ENCODE measurements at places on chromosomes 5 and 9.

- no peak for DNase-seq
These were observed 417.3 kb downstream of the RAB3C start for GRCh38 chr5:59000211-59000610.

DNA sequence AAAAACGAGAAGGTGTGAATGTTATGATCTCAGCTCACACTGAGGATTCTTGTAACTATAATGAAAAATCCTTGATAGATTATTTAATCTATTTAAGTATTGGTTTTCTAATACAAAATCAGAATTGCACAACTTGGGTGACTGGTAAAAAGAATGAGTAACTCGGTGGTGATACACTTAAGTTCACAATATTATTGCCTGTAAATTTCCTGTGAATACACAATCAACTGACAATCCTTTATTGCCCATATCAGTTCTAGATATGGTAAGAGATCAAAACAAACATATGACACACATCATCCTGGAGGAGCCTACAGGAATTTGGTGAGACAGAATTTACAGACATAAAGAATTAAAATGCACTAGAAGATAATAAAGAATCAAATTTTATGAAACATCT lies 14.1 kb upstream of the LURAP1L start:
- no peak for DNase-seq

DNA sequence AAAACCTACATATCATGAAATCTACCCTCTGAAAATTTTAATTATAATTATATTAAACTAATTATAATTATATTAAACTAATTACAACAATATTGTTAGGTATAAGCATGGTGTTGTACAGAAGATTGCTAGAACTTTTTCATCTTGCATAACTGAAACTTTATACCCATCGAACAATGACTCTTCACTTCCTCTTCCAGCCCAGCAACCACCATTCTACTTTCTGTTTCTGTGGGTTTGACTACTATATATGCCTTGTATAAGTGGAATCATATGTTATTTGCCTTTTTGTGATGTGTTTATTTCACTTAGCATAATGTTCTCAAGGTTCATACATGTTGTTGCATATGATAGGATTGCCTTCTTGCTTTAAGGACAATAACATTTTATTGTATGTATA lies 274.2 kb upstream of the CCNH start:
- DNase-seq, result no peak

DNA sequence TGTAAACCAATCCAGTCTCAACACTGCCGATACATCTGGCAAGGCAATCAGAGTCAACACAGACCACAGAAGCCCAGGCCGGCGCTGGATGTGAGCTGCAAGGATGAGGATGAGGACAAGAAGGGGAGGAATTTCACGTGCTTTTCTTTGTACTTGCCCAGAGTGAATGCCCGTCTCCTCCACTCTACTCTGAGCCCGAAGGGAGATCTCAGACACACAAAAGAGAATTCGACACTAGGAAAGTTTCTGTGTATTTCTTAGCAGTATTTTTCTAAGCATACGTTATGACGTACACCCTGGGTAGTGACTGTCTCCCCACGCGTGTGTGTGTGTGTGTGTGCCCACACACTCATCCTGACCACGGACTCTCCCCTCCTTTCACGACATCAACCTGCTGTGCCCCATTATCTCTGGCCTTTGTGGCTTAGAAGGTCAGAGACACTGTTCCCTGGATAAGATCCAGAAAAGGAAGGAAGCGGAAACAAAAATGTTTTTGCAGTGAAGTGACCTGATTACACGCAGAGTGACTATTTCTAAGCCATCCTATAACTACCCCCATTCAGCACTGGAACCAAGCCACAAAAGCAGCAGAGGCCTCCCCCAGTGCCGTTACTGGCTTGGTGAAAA lies 227.3 kb upstream of the DAPK1 start:
- DNase-seq, result no peak

GRCh38 chr5:131773805-131774204 lies 23.0 kb downstream of the FNIP1 start:
- DNase-seq, result no peak

All from stimulated activated CD4-positive, alpha-beta T cell treated with anti-CD3 and anti-CD28 coated beads, Interleukin-15, amount 100 ng/mL, for 1 hour (primary cell).